ENCODE measurements at places on chromosomes 4 and X.
A peak's percentile ranks its signal among the peaks of the same experiment; 100 is the strongest.

- no peak for DNase-seq
These were observed 63.9 kb downstream of the RS1 start for GRCh38 chrX:18607966-18608365.

GRCh38 chr4:1087371-1087770 is 26.0 kb downstream of the RNF212 start:
- no peak for DNase-seq

GRCh38 chr4:60656171-60656570 is 544.0 kb upstream of the ADGRL3 start:
- no peak for DNase-seq

- no peak for DNase-seq
These were observed 9.7 kb downstream of the PDZD4 start for GRCh38 chrX:153820601-153821000.

DNA sequence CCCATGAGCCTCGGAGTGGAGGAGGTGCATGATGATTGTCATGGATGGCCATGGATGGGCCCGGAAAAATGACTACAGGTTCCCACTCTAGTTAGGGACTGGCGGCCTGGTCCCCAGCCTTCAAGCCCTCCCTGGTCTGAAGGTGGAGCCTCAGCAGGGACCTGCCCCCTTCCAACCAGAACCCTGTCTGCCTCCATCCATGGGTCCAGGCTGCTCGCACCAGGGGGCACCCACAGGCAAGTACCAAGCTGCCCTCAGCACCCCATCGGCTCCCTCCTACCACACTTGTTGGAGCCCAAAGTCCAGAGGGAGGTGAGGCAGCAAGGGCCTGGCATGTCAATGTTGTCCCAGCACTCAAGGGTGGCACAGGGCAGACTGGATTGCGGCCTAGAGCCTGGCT is 2468.6 kb downstream of the PCDH7 start:
- no peak for DNase-seq

DNA sequence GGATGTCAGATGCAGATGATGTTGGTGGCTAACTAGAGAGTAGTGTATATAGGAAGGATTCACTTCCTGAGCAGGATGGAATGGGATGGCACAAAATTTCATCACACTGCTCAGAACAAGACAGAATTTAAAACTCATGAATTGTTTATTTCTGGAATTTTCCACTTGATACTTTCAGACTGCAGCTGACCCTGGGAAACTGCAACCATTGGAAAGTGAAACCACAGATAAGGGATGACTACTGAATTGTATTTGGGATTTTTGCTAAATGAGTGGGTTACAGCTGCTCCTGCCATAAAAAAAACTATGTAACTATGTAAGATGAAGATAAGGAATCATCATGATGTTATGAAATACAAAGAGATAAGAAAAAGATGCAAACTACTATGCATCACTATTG is 51.4 kb downstream of the NPY5R start:
- DNase-seq = no peak

GRCh38 chr4:8235224-8235623 is 34.3 kb upstream of the HTRA3 start:
- DNase-seq = no peak

DNA sequence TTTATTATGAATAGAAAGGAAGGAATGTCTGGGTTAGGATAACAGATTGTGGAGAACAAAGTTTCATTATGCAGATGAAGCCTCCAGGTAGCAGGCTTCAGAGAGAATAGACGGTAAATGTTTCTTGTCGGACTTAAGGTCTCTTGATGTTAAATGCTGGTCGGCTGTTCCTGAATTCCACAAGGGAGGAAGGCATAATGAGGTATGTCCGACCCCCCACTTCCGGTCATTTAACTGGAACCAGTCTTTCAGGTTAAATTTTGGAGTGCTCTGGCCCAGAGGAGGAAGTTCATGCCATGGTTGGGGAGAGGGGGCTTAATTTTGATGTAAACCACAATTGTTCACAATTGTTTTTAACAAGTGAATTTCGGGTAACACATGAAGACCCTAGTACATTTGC is 158.1 kb upstream of the VCX3A start:
- DNase-seq = no peak

DNA sequence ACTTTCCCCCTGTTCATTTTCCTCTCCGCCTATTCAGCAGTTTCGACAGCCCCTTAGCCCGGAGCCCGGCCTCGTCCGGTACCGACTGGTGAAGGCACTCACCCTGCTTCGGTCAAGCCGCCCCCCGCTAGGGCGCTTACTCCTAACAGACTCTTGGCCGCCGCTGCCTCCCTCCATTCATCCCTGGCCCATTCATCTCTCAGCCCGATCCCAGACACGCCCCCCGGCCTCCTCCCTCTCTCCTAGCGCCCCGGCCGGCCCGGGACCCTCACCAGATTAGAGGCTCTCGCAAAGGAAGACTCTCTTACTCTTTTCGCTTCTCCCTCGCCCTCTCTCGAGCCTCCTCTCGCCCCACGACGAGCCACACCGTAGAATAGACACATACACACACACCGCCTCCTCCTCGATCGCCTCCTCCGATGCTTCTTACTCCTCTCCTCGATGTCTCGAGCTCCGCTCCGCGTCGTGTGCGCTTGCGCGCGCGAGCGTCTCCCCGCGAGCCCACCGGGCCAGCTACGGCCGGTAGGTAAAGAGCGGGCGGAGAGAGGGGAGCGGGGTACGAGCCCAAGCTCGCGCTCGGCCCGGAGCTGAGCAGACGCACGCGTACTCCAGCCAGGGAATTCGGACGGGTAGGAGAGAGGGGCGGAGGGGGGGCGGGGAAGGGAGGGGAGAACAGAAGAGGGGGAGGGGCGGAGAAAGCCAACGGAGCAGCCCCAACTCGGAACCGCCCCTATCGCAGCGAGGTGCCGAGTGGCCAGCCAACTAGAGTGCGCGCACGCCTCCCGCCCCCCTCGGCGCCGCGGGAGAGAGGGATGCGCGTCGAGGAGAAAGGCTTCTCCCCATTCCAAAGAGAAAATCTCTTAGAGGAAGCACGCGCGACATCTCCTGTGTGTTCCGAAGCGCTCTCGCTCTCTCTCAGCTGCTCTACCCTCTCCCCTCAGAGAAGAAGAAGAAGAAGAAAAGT is at the start of gene WNK3:
Gene WNK3 (minus strand): TSS at position 633 of the 964 bp plus-strand sequence.
- peak; percentile 10 for DNase-seq

DNA sequence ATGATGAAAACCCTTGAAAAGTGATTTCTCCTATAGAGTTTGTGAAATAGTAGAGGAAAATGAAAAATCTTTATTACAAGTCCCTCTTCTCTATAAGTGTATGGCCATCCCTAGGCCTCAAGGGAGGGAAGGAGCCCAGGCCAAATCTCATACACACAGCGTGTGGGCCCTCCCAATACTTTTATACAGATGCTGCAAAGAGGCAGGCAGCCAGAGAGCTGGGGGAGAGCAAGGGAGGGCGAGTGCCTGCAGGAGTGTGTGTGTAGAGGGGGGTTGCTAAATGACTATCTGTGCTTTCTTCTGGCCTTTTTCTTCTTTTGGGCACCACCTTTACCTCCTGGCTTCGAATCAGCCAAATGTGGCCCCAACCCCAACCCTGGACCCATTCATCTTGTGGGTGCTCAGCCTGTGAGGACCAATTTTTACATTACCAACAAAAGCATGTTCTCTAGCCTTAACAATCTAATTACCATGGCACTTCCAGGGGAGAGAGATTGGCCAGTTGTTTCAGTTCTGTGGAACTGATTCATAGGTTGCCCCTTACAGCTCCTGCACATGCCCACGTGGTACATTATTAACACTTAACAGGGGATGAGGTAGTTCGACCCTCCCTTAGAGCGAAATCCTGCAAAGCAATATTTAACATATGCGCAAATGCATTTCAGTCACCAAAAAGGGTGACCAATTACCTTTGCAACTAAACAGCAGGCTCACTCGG is 2.0 kb downstream of the GPC3 start:
- DNase-seq = no peak

DNA sequence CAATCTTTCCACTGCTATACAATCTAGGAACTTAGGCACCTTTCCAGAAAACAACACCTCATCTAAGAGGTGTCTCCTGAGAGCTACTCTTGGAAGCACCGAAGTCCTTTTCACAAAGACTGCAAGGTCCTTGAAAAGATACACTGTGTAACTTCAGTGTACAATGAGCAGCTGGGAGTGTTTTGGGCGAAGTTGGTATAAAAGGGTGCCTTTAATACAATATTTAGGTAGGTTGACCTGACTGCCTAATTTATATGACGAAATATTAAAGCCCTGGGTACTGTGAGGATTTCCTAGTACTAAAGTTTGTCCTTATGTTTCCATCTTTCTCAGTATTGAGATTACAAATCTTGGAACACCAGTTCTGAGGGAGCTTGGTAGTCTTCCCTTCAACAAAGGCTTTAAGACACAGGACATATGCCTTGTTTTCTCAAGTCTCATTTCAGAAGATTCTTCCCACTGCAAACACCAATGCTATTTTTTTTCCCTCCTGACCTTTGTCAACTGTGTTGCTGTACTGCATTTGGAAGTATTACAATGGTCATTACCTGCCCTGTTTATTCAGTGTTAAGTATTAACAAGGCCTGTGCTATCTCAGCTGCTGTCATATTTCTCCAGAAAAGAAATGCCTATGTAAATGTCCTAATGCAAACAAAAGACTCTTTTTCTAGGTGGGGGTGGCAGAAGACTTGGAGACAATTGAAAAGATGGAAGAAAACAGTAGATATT is 134.2 kb downstream of the MAML3 start:
- no peak for DNase-seq

GRCh38 chr4:184282895-184283654 is 65.4 kb upstream of the ENPP6 start:
- no peak for DNase-seq

DNA sequence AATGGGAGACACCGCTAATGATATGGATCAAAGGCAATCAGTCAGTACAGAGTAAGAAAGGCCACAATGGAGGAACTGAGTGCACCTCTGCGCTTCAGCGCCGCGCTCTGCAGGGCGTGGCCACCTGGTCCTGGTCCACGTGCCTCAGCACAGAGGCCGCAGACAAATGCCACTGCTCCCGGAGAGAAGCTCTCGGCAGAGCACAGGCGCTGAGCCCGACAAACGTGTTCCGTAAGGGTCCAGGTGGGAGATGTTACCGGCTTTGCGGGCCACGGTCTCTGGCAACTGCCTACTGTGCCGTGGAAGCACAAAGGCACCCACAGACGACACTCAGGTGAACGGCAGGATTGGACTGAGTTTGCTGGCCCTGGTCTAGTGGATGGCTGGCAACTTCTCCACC is 68.9 kb downstream of the ACOX3 start:
- DNase-seq = no peak

- DNase-seq = no peak
These were observed 34.1 kb downstream of the FNIP2 start for GRCh38 chr4:158802914-158803313.

GRCh38 chr4:184356366-184356765 is 118.0 kb downstream of the IRF2 start:
- DNase-seq = no peak

DNA sequence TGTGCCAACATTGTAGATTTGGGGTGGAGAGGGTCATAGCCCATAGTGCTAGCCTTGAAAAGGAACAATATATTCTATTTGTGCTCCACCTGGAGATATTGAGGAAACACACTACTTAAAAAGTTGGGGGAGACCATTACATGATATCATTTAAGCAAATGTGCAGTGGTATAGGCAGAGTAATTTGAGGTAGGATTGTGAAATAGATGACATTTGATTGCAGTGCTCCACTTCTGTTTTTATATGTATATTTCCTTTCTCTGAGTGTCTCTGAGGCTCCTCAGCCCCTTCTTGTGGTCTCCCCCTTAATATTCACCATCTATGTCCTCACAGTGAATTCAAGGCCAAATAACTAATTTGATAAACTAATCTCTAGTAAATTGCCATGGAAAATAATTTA is 85.6 kb upstream of the NMU start:
- DNase-seq = no peak

DNA sequence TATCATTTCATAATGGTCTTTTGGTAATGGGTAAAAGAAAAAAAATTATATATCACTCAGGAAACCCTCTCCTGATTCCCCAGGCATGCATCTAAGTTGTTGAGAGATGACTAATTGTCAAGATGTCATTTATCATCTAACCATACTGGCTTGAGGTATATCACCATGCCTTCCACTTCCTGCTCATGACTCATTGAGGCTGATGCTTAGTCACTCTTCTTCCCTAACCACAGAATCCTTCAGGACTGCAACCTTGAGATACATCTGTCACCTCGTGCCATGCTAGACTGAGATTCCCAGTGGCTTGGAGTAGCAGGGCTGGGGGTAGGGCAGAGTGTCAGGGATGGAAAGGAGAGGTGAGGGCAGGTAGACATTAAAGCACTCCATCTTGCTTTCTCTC is 782.5 kb upstream of the INTU start:
- DNase-seq = no peak

DNA sequence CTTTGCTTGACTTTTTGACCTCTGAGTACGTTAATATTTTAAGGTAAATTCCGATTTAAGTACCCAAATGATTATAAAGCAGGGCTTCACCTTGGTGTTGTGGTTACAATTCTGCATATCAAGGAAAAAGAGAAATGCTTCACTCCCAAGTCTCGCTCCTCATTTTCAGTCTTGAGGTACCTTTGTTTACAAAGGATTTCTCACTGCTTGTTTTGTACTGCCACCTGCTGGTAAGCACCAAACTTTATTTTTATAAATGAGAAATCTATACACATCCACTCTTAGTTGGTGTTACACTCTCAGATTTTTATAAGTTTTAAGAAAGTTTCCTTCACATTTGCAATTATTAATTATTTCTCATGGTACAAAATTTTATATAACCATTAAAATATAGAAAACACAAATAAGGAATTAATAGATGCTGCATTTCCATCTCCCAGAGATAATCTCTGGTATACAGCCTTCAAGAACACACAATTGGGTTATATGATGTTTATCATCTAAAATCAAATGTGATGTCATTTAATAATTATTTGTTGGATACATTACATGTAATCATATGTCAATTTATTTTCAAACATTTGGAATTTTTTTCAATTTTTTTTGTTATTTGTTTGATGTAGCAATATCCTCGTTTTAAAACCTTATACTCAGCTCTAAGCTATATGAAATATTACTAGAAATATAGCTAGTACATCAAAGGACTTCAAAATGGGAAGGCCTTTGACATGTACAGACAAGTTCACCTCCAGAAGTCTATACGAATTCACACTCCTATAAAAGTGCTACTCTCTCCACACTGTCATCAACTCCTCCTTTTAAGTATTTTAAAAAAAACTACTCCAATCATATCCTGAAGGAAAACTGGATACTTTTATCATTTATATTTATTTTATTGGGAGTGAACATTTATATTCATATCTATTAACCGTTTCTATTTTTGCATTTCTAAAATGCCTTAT is 179.9 kb downstream of the KCNIP4 start:
- DNase-seq = no peak

All from esophagus squamous epithelium (tissue), 5 donors.